GDM1 (cell line): ENCODE measurements at places on chromosomes 4 and X.
A peak's percentile ranks its signal among the peaks of the same experiment; 100 is the strongest.

DNA sequence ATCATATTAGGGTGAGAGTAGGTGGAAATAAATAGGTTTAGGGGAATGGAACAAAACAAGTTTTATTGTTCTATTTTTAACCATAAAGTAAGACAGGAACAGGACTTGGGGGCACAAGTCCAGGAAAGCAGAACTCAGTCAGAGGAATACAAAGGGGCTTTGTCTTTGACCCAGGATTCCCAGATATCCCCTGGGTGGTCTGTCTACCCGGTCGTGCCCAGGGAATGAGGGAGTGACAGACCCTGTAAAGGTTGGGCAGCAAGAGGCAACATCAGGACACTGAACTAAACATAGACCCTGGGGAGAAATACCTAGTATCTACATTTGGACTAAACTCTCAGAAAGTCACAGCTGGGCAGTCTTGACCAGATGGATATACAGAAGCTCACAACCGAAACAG, 50.6 kb downstream of the PTCHD1 start:
- no peak for DNase-seq

DNA sequence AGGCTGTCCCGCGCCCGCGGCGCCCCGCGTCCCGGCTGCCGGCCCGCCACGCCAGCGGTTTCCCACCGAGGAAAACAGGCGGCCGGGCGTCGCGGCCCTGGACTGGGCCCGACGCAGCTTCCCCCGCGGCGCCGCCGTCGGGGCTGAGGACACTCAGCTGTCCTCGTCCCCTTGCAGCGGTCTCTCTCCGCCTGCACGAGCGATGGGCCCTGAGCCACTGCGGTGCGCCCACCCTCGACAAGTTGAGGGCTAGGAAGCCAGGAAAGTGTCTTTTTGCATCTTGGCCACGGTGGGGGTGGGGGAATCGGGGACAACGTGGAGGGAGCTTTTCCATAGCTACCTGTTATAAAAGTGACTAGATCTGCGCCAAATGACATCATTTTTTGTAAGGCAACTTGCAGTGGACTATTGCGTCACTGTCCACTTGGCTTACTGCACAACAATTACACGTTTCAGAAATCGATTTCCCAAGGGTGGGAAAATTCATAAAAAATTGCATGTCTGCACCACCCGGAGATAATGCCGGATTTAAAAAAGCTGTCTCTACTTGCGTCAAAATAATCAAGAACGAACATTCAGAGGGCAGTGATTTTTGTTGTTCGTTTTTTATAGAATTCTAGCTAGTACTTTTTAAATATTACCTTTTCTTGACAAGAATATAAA, 1.1 kb downstream of the KLHL15 start:
- peak; percentile 37 for DNase-seq

DNA sequence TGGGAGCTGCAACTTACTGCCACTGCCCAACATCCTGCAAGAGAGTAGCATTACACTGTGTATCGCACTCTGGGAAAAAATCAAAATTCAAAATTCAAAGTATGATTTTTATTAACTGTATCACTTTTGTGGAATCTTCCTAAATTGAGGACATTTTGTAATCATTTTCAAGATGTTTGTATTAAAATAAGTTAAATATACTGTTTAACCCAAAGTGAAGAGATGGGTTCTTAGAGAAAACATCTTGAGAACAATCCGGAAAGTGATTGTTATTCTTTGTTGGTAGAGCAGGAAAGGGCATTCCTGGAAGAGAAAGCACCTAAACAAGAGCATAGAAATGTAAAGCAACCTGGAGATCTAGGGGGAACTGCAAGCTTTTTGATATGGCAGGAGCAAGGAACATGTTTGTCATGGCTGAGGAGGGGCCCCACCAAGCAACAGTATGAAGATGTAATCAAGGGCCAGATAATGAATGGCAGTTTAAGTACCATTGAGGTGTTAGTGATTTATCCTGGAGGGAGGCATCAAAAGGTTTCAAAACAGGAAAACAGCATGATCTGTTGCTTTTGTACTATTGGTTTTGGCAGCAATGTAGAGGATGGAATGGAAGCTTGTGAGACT, 14.1 kb upstream of the SEC24D start:
- no peak for DNase-seq

DNA sequence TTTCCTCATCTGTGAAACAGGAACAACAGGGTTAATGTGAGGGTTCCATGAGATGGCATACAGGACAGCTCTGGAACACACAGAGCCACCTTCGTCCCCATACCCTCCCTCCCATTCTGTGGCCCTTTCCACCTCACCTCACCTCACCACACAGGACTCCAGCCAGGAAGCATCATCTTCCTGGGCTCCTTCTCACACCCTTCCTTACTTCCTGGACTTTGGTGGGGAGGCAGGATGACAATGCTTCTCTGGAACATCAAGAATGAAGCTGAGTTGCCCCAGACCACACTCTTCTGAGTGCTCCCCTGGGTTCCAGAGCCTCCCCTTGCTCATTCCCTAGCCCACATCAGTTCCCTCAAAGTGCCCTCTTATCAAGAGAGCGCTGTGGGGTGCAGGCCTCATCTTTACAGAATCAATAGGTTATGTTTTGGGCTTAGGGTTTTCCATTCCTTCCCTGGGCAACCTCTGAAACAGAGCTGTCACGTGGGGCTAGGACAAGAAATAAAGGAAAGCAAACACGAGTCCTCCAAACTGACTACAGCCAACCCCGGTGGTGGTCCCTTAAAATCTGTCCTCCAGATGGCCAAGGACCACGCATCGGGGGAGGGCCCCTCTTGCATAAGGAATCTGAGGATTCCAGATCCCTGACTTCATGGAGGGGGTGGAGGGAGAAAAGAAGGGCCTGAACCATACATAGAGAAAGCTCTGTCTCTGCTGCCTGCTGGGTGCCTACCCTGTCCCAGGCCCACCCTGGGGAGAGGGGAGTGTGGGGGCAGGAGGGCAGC, 74.4 kb upstream of the ATP6AP2 start:
- DNase-seq, result no peak

GRCh38 chr4:5019274-5019673, at the start of gene CYTL1:
Gene CYTL1 (minus strand): TSS chr4:5019458. CDS start chr4:5019445, 13 bp downstream.
- peak; percentile 70 for DNase-seq

DNA sequence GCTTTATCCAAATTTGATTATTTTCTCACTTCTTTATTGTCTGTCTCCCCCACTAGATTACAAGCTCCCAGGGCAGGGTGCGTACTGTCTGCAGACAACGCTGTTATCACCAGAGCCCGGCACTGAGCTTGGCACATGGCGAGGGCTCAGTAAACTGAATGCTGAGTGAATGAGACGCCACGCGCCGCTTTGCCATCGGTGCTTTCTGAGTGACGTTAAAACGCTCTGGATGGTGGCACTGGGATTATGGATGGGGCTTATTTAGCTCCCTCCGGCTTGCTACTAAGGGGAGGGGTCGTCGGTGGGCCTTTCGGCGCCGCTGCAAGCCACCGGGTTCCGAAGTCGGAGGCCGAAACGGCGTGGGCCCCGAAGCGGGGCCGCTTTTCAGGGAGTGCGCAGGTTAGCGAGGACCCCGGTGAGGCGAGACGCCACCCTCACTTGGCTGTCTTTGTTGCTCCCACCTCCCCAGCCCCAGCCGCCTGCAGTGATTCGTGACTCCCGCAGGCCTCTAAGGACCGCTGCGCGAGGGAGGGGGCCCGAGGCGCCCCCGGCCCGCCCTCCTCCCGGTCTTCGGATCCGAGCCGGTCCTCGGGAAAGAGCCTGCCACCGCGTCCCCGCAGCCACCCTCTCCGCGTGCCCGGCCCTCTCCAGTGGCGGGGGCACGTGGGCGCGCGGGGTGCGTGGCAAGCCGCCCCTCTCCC, 569 bp upstream of the FHL1 start:
- DNase-seq, result no peak

- DNase-seq, result no peak
These were observed 242.3 kb upstream of the GPRIN3 start for GRCh38 chr4:89549907-89550306.

DNA sequence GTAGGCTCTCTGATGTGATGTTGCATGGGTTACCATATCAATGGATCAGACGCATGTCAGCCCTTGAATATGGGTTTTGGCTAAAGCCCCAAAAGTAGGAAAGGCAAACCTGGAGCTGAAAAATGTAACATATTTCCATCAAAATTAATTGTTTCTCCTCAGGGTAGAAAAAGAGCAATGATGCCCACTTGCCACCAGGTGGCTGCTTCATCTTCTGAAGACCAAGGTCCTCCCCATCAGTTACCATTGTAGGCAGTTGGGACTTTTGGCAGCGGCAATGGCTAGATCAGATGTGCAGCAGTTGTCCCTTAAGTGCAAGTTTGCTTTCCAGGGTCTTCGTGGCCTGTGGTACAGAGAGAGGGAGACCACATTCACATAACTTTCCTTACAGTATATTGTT, 118.2 kb downstream of the NAF1 start:
- DNase-seq, result no peak

GRCh38 chrX:111013778-111014455, 82.1 kb upstream of the PAK3 start:
- DNase-seq, result no peak

- peak; percentile 80 for DNase-seq
These were observed 26.9 kb downstream of the AFF1 start for GRCh38 chr4:86961605-86962295.

- DNase-seq, result no peak
These were observed 149.3 kb downstream of the SOWAHB start for GRCh38 chr4:76748649-76749048.

DNA sequence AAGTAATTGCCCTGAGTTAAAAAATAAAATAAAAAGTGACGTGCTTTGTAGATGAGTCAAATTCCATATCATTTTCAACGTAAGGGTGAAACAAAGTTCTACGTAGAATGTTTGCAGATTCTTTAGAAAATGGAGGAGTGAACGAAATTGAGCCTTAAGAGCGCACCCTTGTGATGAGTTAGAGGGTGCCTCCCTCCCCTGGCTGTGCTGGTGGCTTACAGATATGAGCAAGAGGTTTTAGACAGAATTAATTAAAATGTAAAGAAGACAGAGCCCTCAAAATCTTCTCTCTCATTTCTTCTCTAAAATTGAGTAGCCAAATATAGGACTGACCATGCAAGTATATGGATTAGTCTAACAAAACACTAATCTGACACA, 30.2 kb upstream of the LGI2 start:
- no peak for DNase-seq

DNA sequence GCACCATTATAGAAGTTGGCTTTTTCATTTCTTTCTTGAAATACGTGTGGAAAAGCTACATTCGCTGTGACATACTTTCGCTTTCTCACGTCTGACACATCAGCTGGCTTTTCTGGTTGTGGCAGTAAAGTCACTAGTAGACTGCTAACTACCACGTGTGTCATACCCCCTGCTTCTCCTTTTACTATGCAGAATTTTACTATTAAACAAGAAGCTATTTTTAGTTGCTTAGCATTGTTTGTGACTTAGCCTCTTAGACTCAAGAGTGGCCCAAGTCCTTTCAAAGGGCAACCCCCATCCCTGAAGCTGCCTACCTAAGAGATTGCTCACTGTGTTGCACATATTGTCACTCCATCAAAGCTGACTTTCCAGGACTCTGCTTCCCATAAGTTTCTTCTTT, 2.1 kb upstream of the IL2 start:
- DNase-seq, result no peak

DNA sequence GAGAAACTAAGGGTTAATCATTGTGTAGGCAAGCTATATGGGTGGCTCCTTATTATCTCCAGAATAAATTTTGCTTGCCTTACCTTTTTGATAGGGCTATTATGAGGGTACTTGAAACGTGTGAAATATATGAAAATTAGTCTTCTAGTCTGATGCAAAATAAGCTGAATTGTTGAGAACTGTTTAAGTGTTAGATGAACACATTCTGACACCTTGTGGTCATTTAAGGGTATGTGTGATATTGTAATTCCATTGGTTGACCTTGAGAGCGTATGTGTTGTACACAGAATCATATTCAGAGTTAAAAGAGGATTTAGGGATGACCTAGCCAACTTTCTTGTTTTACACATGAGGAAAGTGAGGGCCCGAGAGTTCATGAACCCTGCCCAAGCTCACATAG, 44.6 kb upstream of the LINC00632 start:
- DNase-seq, result no peak

DNA sequence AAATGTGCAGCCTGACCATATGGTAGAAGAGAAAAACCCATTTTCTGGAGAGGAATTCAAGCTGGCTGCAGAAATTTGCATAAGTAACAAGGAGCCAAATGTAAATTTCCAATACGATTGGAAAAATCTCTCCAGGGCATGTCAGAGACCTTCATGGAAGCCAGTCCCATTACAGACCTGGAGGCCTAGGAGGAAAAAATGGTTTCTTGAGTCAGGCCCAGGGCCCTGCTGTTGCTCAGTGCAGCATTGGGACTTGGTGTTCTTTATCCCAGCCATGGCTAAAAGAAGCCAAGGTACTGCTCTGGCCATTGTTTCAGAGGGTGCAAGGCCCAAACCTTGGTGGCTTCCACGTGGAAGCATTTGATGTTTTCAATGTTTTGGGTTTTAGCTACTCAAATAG, 70.6 kb downstream of the MAGEC2 start:
- DNase-seq, result no peak

DNA sequence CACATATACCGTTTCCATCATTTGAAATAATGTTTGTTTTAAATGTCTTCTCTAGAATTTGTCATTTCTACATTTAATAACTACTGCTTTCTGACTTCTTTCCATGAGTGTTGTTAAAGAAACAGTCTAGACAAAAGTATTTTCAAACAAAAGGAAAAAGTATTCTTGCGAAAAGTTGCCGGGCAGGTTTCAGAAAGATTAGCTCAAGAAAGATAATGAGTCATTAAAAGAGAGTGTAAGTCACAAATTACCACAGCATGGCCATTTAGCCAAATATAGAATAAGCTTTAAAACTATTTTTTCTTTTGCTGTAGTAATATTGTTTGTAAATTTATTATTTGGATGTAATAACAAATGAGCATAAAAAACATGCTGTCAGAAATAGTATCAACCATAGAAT, 493.0 kb downstream of the TLL1 start:
- DNase-seq, result no peak

DNA sequence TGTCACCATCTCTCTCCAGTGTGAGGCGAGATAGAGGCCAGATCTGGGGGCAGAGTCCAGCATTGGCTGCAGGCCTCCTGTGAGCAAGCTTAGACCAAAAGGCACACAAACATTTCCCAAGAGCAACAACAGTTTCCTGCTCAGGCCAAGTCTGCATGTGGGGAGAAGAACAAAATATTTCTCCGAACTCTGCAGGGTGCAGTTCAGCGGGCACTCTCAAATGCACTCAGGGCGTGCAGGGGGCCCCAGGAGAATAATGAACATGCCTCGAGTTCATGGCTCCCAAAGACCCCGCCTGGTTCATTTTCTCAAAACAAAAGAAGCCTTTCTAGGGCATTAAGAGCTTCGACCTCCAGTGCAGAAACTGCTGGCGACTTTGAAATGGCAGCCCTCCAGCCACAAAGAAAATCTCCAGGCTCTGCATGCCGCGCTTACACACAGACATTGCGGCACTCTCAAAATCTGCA, 57.8 kb upstream of the HELT start:
- no peak for DNase-seq

DNA sequence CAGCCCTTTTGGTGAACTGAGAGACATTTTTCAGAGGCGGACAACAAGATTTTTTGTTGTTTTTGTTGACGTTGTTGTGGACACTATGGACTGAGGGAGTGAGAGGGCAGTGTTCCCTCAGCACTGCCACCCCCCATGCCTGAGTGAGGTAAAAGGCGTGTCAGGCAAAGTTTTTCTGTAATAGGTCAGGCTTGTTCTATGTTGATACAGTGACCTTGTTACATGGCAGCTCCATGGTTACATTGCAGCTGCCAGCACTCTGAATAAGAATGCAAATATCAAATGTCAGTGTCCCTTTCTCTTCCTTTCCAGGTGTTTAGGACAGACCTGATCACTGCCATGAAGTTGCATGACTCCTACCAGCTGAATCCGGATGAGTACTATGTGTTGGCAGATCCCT, 36.6 kb downstream of the JADE1 start:
- no peak for DNase-seq
